ENCODE measurements at places on chromosomes 7 and 10. TPM values are rescaled to one million over a fixed set of nuclear protein-coding genes. Genes with fewer than 3 reads are reported as not detected.

The R3HCC1L gene
- total RNA-seq: 18.5 TPM

The SEMA3C gene
- total RNA-seq: 6.6 TPM

The CBX3 gene
- total RNA-seq: 266 TPM

The TEX36 gene
- total RNA-seq: not detected

The WDR86 gene
- not detected for total RNA-seq

The PRLHR gene
- total RNA-seq: not detected

The CFAP70 gene
- 0.40 TPM for total RNA-seq

The MKI67 gene
- 63.0 TPM for total RNA-seq

The ANKRD22 gene
- not detected for total RNA-seq

The LRRC4 gene
- 1.3 TPM for total RNA-seq

The GIMAP4 gene
- total RNA-seq: 242 TPM

The WEE2 gene
- not detected for total RNA-seq

The IFIT1B gene
- total RNA-seq: not detected

The TMEM196 gene
- not detected for total RNA-seq

The PIK3AP1 gene
- total RNA-seq: 0.40 TPM

The NODAL gene
- total RNA-seq: not detected

The ASB10 gene
- total RNA-seq: not detected

The EBLN1 gene
- total RNA-seq: not detected

The TUBB8 gene
- total RNA-seq: not detected

The SPDYE2B gene
- total RNA-seq: not detected

The EPHB4 gene
- 148 TPM for total RNA-seq

The BAMBI gene
- total RNA-seq: 3.2 TPM

The FBXO24 gene
- 0.27 TPM for total RNA-seq

The SPDYE16 gene
- not detected for total RNA-seq

The FAM221A gene
- 2.1 TPM for total RNA-seq

Data from thoracic aorta endothelial cell (primary cell).